Stimulated activated CD8-positive, alpha-beta memory T cell treated with anti-CD3 and anti-CD28 coated beads, Interleukin-2, amount 100 ng/mL, for 1 hour (primary cell): ENCODE measurements at places on chromosomes 1 and 21.

DNA sequence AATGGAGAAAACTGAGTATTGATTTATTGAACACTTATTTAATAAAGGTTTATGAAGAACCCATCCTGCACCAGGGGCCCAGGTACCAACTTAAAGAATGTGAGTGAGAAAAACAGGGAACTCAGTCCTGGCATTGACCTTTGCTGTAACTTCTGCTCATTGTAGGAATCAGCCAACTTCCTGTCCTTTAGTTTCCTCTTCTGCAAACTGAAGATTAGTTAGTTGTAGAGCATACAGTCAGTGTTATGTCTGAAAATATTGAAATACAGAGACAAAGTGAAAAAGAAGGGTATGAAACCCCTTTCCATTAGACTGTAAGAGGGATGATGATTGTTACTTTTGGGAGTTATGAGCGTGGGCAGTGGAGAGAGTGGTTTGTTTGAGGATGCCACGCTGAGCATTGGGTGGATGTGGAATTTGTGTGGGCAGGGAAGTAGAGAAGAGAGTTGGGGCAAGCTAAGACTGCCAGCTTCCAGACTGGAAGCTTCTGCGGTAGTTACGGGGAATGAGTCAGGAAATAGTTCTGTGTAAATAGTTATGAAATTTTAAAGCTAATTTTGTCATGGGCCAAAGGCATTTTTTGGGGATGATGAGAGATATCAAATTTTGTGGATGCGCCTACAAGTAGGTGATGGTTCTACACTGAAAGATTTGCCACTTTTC, 89.2 kb downstream of the GPR88 start:
- DNase-seq, result no peak

- DNase-seq, result no peak
Measured at GRCh38 chr1:59499273-59499942, 202.5 kb downstream of the FGGY start.

DNA sequence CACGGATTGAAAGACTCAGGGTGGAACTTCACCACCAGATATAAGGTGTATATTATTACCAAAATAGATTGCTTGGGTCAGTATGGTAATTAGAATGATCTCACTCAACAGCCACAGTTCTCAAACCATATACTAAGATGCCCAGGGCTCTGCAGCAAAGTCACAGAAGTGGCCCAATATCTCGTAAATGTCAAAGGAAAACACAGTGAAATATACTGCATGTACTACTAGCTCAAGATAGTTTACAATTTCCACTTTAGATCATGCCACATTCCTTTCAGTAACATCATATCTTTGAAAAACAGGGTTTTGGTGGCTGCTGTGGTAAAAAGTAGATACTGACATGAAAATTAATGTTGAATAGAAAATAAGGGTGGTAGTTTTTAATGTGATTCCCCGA, 180.3 kb upstream of the ATP1B1 start:
- no peak for DNase-seq

GRCh38 chr1:238457610-238458009, 566.9 kb upstream of the ZP4 start:
- no peak for DNase-seq

- no peak for DNase-seq
Measured at GRCh38 chr1:183126528-183126927, 59.5 kb upstream of the LAMC2 start.

- no peak for DNase-seq
Measured at GRCh38 chr1:19154876-19155275, 55.2 kb downstream of the UBR4 start.

GRCh38 chr1:240092301-240093119, 827 bp downstream of the FMN2 start:
- DNase-seq, result no peak

DNA sequence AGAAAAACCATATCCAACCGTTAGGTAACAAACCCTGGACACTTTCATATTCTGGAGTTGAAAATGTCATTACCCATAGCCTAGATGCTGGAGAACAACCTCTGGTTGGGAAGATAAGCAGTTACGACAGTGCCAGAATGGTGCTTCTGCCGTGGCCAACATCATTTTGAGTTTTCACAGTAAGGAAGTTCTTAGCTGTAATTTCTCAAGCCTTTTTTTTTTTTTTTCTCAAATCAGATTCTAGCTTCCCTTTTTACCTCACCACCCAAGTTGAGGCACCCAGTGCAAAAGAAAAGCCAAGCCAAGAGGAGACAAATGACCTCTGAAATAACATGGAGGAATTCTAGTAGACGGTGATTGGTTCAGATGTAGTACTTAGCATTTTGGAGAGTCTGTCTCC, 21.8 kb downstream of the PPT1 start:
- DNase-seq, result no peak

GRCh38 chr1:174692313-174692712, 244.5 kb downstream of the GPR52 start:
- DNase-seq, result no peak

DNA sequence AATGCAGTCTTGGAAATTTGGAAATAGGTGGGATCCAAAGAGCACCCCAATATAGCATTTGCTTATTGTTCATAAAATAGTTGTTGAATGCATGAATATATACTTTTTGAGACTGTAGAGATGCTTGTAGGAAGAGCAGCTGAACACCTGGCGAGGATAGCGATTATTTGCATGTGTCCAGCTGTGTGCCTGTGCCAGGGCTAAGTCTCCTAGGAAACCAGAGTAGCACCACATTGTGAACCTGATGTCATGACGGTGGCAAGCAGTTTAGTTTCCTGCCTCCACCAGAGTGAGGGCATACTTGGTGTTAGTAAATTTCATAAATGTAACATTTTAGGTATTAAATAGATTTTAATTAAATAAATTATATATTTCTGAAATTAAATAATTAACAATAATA, 37.3 kb upstream of the IRF2BP2 start:
- DNase-seq, result no peak

- DNase-seq, result no peak
Measured at GRCh38 chr1:3004285-3005205, 16.7 kb upstream of the ACTRT2 start.

GRCh38 chr1:56061824-56062223, 517.5 kb downstream of the PLPP3 start:
- no peak for DNase-seq

DNA sequence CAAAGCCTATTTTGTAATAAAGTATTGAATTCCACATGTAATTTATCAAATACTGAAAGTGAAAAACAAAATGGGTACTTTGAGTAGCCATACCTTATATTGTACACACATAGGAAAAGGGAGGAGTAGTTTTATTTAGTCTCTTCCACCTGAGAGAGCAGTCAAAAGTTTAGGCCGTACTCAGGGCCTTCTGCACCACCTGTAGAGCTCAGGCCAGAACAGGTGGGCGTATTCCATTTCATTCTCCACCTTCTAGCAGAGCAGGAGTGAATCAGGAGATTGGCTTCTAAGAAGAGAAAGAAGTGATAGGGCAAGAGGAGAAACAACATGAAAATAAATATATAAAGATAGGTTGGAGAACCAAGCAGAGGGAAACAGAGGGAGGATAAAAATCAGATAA, 44.0 kb downstream of the TRAF5 start:
- no peak for DNase-seq

- DNase-seq, result no peak
Measured at GRCh38 chr1:193916452-193916851, 730.0 kb upstream of the B3GALT2 start.

- DNase-seq, result no peak
Measured at GRCh38 chr1:192903142-192903541, 94.3 kb downstream of the RGS2 start.

DNA sequence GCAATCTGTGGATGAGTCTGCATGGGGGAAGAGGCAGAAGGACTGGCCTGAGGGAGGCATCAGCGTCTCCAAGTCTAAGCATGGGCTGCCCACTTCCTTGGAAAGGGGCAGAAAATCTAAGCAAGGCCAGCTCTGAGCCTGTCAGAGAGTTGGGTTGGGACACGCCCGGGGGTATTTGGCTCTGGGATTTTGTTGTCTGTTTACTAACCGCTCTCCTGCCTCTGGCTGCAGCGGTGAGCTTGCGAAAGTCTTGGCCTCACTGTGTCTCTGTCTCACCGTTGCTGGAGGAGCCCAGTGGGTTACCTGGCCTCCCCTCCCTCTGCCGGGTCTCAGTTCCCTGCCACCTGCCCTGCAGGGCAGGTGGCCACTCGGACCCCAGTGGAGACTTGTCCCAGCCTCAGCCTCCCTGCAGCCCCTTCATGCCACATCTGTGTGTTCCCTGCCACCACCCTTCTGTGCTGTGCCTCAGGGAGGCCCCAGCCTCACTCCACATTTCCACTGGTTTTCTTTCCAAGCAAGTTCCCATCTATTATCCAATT, 33.7 kb downstream of the EDN2 start:
- DNase-seq, result no peak

DNA sequence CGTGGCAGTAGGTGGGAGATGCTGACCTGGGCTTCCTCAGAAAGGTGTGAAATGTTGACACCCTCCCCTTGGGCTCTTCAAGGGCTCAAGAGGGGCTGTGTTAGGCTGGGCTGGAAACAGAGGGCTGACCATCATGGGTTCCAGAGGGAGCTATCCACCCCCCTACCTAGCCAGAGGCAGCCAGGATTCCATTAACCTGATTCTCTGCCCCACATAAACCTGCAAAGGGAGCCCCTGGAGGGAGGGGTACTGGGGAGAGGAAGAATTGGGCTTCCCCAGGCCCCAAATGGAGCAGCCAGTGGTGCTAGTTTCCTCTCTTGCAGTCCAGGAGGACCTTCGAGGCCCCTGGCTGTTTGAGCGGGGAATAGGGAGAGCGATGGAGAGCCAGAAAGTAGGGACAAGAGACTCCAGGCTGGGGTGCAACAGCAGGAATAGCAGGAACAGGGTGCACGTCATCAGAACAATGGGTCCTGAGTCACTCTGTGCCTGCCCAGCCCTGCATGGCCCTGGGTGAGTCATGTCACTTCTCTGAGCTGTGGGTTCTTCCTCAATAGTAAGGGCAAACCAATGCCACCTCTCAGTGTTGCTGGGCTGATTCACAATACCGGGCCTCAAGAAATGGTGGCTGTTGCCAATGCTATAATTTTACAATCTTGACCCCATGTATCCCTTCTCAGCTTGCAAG, 121.2 kb downstream of the EPHB2 start:
- DNase-seq, result no peak

- no peak for DNase-seq
Measured at GRCh38 chr1:31786366-31787060, 22.4 kb upstream of the ADGRB2 start.

DNA sequence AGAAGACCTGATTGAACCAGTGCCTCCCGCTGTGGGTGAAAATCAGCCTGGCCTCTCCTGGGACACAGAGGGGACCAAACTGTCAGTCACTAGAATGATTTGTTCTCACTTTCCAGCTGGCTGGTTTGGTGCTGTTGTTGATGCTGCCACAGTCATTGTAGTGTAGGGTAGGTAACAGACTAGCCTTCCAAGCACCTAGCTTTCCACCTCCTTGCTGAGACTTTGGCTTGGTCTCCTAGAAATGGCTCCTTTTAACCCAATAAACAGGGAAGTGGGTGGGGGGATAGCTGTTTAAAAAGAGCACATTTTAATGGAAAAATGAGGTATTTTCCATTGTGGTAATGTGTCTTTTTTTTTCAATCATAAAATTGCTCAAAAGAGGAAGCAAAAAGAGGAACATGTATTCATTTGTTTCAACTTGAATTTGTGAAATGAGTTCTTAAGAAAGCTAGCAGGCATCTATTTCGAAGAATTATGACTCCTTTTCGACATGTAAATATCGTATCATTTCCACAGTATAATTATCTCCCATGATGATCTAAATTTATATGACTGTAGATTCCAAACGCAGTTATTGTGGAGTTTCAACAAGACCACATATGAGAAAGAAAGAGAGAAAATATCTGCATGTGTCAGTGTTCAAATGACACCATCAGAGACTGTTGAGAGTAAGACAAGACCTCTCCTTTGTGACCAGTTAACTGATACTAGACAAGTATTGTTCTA, 190.1 kb downstream of the HLX start:
- DNase-seq, result no peak
